NCI-H1417 treated with DMSO at 0.1 percent for 48 hours (cell line): ENCODE measurements at places on chromosomes 5 and 9.

DNA sequence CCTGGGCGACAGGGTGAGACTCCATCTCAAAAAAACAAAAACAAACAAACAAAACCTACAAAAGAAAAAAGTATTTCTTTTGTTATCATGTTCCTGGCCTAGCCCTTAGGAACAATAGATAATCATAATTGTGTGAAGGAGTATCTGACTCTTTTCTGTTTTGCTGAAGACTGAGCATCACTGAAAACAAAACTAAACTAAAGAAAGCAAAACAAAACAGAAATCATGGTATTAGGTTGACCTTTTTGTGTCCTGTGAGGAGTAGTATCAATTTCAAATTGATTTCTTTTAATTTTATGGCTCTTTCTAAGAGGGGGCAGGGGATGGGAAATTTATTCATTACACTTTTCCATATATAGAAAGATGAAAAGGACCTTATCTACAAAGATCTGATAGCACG, 246.0 kb downstream of the YTHDC2 start:
- no peak for DNase-seq

DNA sequence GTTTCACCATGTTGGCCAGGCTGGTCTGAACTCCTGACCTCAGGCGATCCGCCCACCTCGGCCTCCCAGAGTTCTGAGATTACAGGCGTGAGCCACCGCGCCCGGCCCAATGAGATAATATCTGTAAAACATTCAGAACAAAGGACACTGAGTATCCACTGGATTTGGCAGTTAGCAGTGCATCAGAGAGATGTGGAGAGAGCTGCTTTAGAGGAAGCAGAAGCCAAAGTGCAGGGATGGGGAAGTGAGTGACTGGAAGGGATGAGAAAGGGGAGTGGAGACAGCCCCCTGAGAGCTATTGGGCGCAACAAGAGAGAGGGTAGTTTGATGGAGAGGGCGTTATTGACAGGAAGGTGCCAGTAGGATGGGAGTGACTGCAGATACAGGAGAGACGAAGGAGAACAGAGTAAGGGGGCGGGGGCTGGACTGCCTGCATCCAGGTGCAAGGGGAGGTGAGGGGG, 157.5 kb upstream of the SHB start:
- peak; percentile 80 for DNase-seq

- DNase-seq: no peak
These were observed 151.4 kb downstream of the LPAR1 start for GRCh38 chr9:110886832-110887231.

DNA sequence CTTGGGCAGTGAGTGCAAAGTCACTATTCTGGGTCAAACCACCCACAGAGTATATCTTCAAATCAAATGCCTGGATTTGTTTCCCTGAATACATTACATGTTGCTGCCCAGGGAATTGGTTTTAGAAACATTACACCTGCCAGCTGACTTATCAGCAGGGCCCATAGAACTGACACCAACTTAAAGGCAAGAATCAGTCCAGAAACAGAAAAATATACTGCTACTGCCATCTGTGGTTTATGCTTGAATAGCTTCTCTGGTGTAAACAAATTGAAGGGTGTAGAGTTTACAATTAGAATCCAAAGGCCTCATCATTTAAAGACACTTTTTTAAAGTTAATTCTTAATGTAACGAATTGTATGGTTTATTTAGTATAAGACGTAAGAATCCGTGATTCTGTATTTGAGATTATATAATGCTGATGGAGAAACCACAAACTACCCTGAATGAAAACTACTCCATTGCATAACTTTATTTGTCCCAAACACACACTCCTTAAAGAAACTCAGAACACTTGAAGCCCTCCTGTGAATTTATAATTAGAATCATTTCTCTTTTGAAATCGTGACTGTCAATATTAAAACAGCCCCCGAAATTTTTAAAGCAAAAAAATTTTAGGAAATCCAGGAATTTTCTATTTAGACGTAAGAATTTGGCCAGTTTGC, 6.2 kb downstream of the NR6A1 start:
- no peak for DNase-seq

DNA sequence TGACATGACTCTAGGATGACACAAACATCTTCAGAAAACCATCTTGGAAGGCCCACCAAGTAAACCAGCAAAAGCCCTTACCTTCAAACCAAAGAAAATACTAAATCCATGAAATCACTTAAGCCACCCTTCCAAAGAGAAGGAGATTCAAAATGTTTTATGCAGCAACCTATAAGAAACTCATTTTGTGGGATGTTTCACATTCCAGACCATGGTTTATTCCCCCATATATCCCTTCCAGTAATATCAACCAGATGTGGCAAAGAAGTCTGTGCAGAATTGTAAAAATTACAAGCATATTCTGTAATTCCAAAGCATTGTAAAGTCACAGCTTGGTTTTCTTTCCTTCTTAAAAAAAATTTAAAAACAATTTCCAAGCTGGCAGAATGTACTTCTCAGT, 117.4 kb downstream of the SLIT3 start:
- DNase-seq: no peak

GRCh38 chr5:97998941-97999340, 774.5 kb upstream of the RGMB start:
- no peak for DNase-seq

DNA sequence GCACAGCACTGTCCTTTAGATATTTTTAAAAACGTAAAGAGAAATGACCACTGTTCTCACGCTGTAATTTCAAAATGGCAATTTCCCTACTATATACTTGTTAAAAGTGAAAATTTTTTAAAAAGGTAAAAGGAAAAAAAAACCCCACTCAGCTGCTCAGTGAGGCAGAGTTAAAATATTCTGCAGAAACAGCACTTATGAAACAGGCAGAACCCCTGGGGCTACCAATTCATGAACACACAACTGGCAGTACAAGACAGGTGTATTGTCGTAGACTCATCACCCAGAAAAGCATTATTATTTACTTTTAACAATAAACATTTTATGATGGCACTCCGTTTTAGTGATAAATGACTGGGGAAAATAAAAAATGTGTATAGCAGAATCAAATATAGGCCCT, 1.5 kb upstream of the RASGRF2 start:
- peak; percentile 15 for DNase-seq

DNA sequence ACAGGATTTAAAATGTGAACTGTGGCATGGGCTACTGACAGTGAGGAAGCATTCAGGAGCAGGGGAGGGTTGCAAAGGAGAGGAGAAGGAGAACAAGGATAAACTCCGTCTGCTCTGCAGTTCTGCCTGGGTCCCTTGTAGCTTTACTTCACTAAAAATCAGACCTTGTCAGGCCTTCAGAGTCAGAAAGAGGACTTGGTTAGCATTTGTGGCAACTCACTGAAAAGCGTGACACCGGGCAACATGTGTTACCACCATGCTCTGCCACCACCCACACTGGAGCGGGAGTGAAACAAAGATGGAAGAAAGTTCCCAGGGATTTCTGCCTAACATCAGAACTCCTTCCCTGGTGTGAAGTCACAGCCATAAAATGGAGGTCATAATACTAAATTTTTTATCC, 19.3 kb downstream of the FYB1 start:
- DNase-seq: no peak

DNA sequence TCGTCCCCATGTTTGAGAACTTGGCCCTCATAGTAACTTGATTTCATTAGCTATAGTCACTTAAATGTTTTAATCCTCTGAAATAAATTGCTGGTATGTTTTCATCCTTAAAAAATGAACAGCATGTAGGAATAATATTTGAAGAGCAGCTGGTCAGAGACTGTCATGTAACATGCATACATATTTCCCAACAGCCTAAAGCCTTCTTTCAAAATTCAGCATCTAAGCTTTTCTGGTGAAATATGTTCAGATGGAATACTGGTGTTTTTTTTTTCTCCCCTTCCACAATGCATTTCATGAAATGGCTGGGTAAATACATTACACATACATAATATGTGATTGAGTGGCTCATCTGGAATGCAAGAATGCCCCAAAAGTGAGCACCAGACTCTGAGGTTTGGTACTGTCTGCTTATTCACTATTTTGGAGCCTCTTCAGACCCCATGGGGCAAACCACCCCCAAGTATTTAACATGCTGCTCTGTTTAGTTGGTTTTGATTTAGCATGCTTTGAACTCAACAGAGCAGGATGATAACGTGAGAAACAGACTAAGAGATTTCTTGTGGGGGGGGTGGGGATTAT, 94.0 kb downstream of the SMARCA2 start:
- no peak for DNase-seq

DNA sequence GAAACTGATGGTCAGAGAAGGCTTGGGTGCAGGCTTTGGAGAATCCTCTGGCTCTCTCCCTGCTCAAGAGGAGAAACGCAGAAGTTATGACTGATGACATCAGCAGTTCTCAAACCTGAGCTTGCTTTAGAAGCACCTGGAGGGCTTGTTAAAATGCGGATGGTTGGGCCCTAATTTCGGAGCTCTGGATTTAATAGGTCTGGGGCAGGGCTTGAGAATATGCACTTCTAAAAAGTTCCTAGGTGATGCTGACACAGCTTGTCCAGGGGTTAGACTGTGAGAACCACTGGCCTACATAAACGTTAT, 26.4 kb downstream of the TBC1D2 start:
- no peak for DNase-seq

DNA sequence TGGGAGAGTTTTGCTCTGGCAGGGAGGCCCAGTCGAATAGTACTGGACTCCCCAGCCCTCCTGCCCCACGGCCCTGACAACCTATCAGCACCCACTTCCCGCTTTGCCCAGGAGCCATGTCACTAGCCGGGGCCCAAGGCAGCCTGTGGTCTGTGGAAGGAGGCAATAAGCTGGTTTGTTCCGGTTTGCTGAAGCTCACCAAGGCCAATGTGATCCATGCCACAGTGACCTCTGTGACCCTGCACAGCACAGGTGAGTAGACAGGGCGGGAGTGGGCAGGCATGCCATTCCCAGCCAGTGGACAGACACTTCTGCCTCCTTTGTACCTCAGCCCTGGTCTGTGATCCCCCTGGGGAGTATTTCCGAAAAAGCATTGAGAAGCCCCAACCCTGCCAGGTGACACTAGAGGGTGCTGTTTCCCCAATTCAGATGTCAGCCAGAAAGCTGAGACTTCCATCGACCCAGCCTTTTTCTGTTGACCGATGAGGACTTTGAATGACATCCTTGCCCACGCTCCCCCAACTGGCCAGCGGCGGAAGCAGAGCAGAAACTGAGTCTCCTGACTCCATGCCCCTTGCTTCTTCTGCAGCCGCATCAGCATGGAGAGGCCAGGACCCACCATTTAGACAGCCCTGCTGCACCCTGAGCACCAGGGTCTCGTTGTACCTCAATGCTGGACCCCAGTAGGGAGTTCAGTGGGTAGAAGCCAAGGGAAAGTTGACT, 9.6 kb downstream of the PCYOX1L start:
- DNase-seq: no peak

DNA sequence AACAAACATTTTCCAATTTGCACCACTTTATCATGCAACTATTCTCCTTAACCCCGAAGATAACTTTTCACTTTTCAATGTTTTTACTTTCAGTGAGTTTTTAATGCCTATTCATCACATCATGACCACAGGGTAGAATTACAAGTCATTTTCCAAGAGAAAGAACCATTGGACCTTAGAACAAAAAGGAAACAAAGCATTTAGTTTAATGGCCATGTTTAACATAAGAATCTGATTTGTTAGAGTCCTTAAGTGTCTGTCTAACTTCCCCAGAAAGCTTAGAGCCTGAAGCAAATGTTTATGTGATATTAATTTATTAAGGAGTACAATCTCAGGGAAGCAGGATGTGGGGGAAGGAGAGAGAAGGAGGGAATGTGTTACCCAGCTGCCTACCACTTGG, 325.8 kb upstream of the RIOK2 start:
- DNase-seq: no peak

DNA sequence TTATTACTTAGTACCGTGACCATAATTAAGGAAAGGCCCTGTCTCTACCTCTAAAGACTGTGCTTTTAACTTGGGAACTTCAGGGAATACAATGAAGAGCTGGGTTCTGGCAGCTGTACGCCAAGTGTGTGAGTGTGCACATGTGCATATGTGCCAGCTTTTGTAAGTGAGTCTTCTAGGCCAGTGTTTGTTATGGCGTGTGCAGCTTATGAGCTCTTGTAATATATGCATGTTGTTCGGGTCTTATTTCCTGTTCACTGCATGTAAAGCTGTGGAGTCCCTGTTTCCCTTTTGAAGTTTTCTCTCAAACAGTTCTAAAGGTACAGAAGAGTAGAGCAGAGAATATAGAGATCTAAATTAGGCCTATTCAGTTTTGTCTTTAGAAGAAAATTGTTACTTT, 30.5 kb downstream of the TGFBR1 start:
- DNase-seq: no peak

GRCh38 chr5:104635227-104635626, 1072.6 kb upstream of the NUDT12 start:
- no peak for DNase-seq

DNA sequence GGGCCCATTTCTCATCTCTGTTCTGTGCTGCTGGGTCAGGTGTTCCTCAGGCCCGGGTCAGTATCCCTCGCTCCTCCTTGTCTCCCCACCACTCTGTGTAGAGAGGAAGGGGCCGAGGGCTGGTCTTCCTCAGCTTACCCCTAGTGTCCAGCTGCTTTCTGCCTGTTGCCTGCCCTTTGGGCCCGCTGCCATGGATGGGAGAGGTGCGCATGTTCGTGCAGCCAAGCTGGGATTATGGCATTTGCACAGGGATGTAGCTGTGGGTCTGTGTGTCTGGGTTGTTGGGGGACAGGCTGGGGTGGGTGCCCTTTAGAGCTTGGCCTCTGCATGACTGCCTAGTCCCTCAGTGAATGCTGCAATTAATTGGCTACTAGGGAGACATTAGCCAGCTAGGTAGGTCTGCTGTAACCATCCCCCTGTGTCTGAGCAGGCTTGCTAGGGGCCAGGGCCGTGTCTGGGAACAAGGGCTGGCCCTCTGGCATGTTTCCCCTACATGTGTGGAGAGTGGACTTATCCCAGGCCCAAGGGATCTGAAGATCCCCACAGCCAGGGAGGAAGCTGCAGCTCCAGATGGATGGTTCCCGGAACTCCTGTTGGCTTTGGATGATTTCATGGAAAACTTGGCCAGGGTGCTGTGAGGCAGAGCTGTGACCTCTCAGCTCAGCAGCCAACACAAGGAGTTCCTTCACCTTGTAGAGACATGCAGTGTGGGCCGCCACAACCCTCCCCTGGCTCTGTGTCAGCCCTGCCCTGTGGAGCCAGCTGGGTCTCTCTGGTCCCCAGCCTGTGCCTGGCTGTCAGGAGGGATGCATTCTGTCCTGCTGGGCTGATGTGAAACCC, 161.9 kb downstream of the MACROH2A1 start:
- DNase-seq: no peak

- no peak for DNase-seq
These were observed 106.0 kb downstream of the ENC1 start for GRCh38 chr5:74534397-74535129.

DNA sequence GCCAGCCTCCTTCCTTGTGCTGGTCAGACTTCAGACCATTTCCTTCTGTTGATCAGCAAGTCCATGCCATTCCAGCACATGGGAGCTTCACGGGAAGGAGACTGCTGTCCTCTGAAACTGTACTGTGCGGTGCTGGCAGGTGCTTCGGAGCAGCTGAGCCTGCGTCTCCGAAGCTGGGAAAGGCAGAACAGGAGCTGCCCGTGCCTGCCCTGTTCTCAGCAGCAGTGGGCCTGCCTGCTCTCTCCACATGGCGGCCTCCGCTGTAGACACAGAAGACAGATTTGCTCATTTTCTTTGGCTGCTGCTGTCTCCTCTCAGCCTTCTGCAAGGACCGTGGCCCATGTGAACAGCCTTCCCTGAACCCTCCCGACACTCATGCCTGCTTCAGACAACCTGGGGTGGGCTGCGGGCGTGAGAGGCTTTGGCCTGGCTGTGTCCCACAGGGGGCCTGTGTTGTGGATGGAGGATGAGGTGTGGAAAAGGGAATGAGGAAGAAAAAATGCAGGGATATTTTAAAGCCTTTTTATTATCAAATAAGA, 43.1 kb downstream of the HABP4 start:
- no peak for DNase-seq
